CD8-positive, alpha-beta memory T cell (primary cell): ENCODE measurements at places on chromosomes 3 and 15. TPM values are rescaled to one million over a fixed set of nuclear protein-coding genes. Genes with fewer than 3 reads are reported as not detected.

The GOLGA6B gene
- not detected for total RNA-seq

- no peak for DNase-seq
These were observed 31.4 kb downstream of the ZNF662 start for GRCh38 chr3:42937334-42937733.

- DNase-seq, result no peak
These were observed 221.6 kb upstream of the NR2E3 start for GRCh38 chr15:71588746-71589145.

- peak; percentile 47 for DNase-seq
These were observed 37.8 kb upstream of the SPTSSB start for GRCh38 chr3:161409069-161409468.

DNA sequence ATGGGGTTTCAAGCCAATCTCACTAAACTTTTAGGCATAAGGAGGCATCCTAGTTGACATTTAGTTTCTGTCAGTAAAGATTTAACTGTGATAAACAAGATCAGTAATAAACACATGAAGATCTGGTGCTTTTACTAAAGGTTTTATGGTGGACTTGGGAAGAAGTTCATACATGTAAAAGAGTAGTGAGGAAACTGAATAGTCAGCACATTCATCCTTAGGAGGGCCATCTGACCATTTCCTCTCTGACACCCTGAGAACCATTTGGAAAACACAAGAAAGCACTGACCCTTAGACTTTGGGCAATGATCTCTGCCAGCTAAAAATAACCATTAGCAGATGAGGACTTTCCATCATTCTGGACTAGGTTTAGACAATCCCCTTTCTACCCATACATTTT is 1040.9 kb downstream of the AGBL1 start:
- no peak for DNase-seq

DNA sequence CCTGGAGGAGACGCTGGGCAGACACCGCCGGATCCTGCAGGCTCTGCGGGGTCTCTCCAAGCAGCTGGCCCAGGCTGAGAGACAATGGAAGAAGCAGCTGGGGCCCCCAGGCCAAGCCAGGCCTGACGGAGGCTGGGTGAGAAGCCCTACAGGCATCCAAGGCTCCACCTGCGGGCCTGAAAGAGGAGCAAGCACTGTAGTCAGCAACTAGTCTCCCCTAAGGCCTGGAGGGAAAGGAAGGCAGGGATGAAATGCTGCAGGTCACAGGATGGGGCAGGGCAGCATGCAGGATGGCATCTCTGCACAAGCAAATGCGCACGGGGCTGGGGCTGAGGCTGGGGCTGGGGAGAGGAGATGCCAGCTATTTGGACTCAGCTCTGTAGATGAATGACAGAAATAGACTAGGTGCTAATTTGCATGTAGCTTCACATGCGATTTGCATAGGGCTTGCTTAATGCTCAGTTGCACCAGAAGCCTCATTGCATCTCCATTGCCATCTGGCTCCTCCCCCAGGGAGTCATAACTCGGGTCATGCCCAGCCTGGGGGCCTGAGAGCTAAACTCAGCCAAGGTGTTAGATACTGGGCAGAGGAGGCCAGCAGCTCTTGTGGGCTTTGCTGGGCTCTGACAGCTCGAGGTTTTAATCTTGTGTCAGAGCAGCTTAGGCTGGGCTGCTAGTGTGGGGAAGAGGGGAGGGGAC is 5.2 kb upstream of the CPLX3 start:
- DNase-seq, result no peak

- DNase-seq, result no peak
These were observed 435 bp downstream of the SLC35G2 start for GRCh38 chr3:136819392-136819730.

The GMNC gene
- total RNA-seq, result not detected

DNA sequence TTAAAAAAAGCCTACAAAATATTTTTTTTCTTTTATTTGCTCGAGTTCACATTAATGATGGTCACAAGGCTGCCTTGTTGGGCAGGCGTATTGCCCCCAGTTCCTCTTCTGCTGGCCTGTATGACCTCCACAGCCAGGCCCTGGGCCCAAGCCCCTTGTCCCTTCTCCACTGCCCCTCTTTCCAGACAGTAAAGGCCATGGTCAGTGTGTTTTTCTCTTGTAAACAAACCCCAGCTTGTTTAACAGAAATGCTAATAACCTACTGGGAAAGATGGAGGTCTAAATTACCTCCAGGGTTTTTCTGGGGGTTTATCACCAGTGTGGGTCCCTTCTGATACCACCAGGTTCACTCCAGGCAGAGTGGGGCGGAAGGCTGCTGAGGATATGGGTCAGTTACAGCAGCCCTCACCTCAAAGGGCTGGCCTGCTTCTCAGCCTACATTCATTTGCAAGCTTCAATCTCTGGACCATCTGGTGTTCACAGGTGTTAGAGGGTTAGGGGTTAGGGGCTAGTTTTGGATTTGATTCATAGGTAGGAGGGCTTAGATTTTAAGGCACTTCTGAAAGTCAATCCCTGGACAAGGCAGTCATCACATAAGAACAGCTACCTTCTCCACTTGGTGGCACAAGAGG is 2.0 kb upstream of the MANF start:
- no peak for DNase-seq

- no peak for DNase-seq
These were observed 215.6 kb downstream of the RPLP1 start for GRCh38 chr15:69668039-69668705.

DNA sequence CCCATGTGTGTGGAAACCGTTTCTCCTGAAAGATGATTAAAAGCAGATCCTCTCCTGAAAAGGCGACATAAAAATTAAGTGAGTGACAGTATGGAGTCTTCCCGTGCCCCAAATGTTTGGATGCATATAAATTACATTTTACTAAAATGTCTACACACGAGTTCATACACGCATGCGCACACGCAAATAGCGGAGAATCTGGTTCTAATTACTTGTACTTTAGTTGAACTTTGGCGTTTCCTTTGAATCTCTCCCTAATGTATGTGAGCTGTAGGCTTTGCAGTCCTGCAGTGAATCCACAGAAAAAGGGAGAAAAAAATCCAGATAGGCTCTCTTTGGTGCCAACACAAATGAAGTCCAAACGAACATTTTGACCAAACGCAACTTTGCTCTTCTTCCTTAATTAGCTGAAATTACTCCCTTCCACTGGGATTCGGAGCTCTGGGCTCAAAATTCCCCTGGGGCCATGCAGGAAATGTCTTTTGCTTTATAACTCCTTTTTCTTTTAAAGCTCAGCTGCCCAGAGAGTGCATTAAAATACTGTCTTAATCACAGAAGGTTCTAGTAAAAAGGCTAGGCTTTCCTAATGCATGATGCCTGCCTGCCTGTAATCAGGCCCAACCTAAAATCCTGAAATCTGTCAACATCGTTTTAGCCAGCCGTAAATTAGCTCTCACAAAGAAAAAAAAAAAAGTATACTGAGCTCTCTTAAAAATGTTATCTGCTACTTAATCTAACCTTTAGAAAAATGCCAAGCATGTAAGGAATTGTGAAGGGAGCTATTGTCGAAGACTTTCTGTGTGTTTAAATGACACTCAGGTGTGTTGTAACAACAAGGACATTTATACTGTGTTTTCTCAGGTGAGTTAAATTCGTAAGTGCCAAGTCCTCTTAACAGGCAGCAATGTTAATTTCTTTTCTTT is 26.2 kb downstream of the RARB start:
- DNase-seq, result no peak

The IL1RAP gene
- 6.7 TPM for total RNA-seq

The LRRC31 gene
- not detected for total RNA-seq

- no peak for DNase-seq
These were observed 236.1 kb downstream of the NEK10 start for GRCh38 chr3:27133060-27133459.

- DNase-seq, result no peak
These were observed 130.5 kb downstream of the UBE2E2 start for GRCh38 chr3:23333633-23334032.

GRCh38 chr15:59247364-59247763 is 40.7 kb downstream of the LDHAL6B start:
- peak; percentile 12 for DNase-seq
